ENCODE measurements at places on chromosomes 4 and X.

DNA sequence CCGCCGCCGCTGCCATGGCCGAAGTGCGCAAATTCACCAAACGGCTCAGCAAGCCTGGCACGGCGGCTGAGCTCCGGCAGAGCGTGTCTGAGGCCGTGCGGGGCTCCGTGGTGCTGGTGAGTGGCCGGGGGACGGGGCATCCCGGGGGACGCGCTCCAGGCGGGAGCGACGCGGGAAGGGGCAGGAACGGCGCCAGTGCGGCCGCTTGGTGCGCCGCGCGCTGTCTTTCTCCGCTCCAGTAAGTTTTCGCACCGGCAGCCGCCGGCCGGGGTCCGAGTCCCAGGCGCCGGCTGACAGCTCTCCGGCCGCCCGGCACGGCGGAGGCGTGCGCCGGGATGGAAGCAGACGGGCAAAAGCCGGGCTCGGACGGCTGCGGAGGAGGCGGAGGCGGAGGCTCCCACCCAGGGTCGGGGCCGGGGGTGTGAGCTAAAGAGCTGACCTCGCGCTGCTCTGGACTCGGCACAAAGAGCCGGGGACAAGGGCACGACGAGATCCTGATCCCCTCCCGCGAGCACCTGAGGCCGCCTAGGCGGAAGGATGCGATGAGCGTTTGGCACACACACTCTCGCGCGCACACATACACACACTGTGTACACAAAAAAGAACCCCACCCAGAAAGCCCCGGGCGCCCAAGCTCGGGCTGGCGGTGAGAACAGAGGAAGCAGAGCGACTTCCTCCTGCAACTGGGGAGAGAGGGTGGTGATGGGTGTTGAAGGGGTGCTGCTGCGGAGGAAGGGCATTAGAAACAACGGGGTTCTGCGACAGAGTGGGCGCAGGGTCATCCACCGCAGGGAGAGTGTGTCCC lies 545 bp downstream of the DOCK11 start:
- peak; percentile 32 for DNase-seq

DNA sequence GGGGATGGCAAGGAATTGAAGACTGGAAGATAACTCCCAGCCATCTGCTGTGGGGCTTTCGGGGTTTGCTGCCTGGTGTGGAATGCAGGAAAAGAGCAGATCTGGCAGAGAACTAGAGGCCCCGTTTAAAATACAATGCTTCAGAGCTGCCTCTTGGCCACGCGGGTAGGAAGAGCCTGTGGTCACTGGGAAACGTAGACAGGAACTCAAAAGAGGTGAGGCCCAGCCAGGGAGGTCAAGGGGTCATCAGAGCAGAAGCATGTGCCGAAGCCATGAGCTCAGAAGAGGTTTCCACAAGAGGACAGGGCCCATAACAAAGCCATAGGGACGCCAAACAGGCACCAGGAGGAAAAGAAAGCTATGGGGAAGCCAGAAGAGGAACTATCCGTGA lies 14.5 kb upstream of the STS start:
- no peak for DNase-seq

DNA sequence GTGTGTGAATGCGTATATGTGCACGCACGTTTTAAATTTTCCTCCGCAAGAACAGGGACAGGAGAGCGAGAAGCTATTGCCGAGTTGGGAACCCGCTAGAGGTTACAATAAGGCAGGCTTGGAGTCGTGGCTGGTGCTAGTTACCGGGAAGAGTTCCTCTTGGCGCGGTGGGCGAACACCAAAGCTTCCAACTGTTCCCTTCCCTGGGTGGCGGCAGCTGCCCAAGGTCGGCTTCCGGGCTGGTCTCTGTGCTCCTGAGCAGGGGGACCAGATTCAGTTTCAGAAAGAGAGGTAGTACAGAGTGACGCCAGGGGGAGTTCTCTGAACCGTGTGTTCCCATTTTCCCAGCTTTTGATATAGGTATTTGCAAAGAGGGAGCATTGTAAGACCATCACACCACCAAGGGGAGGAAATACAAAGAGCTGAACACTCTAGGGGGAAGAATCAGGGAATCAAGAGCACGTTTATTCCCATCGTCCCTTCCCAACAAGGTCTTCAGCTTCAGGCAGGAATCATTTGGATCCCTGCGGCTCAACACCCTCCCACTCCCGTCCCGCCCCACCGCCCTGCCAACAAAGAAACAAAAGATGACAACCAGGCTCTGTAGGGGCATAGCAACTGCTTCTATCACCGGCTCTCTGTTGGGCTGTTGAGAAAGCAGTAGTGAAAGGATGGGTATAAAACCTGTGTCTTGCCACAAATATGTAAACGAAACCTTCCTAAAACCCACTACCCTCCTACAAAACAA lies 113.6 kb upstream of the TEX13C start:
- no peak for DNase-seq

DNA sequence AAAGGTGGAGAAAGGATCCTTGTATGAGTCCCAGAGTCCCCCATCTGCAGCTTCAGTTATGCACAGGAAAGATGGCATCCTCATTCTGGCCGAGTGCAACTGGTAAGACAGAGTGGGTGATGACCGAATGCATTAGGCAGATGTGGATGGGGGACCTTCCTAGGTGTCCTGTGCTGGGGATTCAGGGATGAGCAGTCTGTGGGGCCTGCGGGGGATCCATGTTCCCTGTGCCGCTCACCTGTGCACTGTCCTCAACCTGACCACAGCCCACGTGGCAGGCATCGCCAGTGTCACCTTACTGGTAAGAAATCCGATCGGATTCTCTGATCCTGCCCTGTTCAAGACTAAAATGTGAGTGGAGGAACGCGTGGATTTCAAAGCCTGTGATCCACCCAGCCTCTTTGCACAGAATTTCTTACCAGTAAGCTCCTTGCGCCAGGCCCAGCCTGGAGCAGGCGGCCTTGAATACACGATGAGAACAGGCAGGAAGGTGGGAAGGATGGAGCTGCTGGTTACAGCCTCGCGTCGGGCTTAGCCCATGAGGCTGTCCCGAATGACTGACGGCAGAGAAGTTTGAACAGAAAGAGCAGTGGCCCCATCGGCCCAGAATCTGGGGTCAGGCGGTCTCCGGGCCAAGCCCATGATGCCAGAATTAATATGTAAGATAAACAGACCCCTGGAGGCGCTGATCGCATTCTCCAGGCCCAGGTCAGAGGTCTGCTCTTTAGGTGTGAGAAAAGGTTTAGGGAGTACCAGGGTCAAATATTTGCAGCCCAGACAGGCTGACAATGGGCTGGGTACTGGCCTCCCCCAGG lies 56.5 kb downstream of the CPZ start:
- no peak for DNase-seq

DNA sequence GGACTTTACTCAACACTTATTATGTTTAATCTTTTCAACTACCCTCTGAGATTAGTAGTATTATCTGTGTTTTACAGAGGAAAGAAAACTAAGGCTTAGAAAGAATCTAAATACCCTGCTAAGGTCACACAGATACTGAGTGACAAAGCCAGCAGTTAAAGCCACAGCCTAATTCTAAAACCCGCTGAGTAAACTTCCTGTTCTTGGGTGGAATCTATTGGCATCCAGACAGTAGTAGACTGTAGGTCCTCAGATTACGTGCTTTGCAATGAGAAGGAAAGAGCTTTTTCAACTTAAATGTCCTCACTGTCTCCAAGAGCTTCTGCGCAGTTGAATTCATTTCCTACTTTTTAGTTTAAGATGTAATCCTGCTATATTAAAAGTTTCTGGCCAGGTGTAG lies 126.0 kb downstream of the TENM3 start:
- no peak for DNase-seq

- DNase-seq = no peak
These were observed 235.4 kb upstream of the FGF13 start for GRCh38 chrX:138946926-138947325.

GRCh38 chr4:123505095-123506010 lies 108.8 kb downstream of the SPRY1 start:
- DNase-seq = no peak

DNA sequence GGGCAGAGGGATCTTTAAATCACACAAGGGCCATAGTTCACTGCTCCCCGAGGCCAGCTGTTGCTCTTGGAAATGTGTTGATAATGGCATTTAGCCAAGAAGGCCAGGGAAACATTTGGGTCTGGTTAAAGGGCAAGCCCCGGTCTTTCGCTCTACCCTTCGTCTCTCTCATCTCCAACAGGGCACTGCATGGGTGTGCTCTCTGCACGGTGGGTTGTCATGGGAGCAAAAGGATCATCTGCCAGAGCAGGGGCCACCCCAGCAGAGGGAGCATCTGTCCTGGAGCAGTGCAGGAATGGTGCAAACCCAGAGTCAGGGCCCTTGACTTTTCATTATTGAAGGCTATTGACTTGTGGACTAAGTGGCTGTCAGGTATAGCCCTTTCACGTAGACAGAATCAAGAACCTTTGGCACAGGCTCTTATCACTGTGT lies 22.7 kb upstream of the PGRMC2 start:
- DNase-seq = no peak

DNA sequence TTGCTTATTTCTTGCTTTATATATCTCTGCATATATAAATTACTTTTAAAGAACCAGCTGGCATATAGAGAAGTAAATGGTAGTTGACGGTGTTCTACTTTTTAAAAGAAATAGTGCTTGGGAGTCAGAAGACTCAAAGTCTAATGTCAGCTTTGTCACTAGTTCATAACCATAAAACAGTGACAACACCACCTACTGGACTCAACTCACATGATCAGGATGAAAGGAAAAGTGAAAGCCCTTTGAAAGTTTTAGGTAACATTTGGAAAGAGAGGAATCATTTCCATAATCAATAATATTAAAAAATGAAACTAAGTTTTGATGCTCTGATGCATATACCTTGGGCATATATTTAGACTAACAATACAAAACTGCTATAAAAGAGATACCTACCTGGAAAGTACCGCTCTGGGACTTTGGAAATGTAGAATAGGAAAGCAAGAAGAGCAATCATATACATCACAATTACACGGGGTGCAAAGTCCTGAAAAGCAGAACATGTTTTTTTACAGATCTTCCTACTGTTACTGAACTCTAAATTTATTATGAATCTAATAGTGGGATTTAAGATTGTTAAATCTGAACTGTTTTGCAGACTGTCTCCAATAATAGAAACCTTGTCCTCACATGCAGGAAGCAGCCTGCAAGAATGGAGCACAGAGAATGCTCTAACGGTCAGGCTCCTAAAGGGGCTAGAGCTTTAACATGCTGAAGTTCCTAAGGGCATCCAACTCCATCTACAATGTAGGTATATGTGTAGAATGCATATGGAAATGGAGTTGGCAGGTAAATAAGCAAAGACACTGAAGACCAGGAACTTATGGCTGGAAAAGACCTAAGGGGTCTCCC lies 15.6 kb downstream of the PAQR3 start:
- no peak for DNase-seq
